ENCODE measurements at places on chromosomes 7 and 10.
A peak's percentile ranks its signal among the peaks of the same experiment; 100 is the strongest.

DNA sequence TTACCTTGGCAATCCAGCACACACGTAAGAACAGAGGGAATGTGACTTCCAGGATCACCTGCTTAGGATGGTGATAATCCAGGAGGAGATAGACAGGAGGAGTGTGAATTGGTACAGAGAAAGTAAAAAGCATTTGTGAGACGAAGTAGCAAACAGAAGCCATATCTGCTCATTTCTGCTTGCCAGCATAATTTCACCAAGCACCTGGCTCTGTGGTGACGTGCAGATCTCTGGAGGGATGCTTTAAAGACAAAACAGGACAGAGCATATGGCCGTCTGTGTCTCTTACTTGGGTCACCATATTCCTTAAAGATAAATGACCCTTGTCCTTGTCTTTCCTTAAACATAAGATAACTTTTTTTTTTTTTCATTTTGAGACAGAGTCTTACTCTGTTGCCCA, 90.2 kb upstream of the ARHGAP21 start:
- DNase-seq, result no peak

DNA sequence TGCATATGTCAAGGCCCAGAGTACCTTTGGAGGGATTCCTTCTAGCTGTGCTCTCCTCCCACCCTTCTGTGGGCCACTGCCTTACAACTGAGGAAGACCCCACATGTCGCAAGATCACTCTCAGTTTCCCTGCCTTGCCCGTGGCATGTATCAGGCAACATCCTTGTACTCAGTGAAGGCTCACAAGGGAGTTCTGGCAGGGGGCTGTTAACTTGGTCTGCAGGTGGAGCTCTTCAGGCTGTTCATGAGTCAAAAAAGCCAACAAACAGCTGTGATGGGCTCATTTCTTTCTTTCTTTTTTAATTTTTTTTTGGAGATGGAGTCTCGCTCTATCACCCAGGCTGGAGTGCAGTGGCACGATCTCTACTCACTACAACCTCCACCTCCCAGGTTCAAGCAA, 513.0 kb upstream of the ANKRD30A start:
- DNase-seq, result no peak

DNA sequence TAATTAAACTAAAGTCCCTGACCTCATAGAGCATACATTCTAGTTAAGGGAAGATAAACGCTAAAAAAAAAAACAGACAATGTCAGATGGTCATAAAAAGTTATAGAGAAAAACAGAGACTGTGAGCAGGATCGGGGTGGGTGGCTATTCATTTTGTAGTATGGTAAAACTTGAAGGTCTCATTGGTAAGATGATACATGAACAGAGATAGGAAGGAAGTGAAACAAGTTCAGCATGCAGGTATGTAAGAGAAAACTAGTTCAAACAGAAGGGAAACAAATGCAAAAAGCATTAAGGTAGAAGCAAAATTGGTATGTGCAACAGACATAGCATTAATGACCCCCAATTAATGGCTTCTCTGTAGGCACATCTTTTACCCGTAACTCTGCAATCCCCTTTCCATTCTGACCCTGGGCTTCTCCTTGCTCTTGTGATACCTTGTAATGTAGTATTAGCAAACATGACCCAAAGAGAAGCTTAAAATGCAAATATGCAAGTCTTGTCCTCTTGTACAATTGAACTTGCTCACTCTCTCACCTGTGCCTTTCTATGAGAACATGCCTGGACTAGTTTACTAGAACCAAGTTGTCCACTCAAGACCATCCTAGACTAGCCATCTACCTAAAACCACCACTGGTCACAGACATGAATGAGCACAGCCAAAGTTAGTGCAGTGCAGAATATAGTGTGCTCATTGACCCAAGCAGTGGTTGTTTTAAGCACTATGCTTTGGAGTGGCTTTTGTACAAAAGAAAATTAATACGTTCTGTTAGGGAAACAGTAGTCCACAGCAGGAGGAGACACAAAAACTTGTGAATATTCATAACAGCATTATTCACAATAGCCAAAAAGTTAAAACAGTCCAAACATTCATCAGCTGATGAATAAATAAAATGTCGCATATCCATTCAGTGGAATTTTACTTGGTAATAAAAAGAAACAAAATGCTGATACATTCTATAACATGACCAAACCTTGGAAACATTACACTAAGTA, 57.0 kb downstream of the BRAF start:
- no peak for DNase-seq

DNA sequence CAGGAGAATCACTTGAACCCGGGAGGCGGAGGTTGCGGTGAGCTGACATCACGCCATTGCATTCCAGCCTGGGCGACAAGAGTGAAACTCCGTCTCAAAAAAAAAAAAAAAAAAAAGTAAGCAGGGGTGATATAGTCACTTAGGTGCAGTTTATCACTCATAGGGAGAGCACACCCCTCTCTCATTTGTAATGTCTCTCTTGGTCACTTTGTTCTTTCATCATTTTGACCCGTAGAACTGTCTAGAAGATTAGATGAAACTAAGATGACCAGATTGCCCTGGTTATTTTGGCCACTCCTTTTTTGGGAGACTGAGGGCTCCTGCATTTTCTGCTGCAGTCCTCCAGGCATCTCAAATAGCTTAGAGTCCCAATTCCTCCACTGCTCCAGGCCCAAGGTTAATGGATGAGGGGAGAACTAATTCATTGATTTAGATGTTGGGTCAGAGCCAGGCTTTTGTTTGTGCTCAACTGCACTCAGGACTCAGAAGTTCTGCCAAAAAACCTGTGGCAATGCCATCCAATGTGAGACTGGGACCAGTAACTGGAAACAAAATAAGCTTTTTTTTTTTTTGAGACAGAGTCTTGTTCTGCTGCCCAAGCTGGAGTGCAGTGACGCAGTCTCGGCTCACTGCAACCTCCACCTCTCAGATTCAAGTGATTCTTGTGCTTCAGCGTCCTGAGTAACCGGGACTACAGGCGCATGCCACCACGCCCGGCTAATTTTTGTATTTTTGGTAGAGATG, 50.0 kb upstream of the CAMK1D start:
- no peak for DNase-seq

GRCh38 chr10:62830679-62831078, 14.5 kb upstream of the EGR2 start:
- no peak for DNase-seq

- no peak for DNase-seq
These were observed 43.0 kb downstream of the VSTM4 start for GRCh38 chr10:49072166-49072885.

DNA sequence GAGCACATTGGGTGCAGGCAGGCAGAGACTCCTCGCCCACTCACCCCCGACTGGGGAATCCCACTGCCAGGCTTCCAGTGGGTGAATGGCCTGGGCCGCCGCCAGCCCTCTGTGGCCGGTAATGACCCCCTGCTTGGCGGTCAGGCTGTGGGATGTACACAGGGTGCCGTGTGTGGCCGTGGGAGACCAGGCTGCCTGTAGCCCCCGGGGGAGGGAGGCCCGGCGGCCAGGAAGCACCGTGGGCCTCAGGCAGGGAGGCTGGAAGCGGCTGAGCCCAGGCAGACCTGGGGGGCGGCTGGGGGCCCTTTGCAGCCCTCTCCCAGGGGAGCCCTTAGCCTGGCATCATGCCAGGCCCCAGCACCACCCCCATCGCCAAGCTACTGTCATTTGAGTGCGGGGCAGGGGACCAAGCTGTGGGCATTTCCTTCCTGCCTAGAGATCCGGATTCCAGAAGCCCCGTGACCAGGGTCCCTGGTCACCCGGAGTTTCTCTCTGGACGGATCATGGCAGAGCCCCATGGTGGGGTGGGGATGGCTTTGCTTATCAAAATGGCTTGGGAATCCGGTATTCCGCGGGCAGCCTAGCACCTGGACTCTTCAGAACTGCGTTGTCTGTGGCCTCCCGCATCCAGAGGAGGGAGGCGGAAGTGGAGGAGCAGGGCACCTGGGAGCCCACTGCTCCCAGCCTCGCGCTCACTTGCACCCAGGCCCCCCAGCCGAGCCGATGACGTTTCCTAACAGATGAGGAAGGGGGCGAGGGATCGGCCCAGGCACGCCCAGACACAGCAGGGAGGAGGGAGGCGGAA, 1.1 kb downstream of the TTYH3 start:
- DNase-seq, result peak; percentile 81

GRCh38 chr7:155287284-155287935, 10.3 kb upstream of the INSIG1 start:
- no peak for DNase-seq

DNA sequence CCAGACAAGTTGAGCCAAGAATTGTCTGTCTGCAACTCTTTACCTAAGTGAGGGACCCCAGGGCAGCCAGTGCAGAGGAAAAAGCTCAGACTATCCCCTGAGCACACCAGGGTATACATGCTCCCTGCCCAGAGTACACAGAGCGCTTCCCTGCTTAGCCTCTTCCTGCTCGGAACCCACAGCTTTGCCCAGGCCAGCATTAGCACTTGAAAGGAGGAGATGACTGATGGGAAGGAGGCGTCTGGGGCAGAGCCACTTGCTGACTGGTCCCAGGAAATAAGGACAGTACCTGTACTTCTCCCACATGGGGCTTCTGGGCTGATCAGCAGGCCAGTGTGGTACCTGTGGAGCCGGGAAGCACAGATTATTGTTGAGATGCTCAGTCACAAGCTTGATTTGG, 48.4 kb upstream of the TRIM8 start:
- no peak for DNase-seq

GRCh38 chr10:129725011-129725410, 239.1 kb downstream of the EBF3 start:
- no peak for DNase-seq

- no peak for DNase-seq
These were observed 1.9 kb downstream of the PLA2G12B start for GRCh38 chr10:72952642-72953158.

- DNase-seq, result peak; percentile 51
These were observed 44.3 kb downstream of the SMURF1 start for GRCh38 chr7:99099499-99100077.

- DNase-seq, result no peak
These were observed 178.3 kb downstream of the DYNC1I1 start for GRCh38 chr7:95950698-95951097.

DNA sequence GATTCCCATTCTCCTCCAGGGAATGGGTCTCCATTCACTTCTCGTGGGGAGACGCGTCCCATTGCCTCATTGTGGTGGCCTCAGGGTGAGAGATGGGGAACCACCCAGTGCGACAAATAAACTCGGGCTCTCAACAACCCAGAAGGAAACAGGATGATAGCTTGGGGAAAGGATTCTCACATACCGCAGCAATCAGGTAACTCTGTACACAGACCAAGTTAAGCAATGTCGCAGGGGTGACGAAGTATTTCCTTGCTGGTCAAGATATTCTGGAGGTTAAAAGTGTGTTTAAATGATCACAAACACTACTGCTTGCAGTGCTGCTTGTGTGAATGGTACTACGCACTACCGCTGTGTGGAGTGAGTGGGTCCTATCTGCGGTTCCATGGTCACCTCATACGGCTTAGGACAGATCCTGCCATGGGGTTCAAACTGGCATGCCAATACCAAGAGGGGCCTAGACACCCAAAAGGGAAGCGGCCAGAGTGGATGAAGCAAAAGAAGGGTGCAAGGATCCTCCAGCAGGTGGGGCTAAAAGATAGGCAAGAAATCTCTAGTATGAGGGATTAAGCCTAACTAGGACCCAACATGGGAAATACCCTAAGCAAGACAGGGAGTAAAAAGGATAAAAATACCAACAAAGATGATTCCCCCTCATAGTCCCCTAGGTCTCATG, 143.8 kb upstream of the TMEM106B start:
- peak; percentile 45 for DNase-seq

- peak; percentile 26 for DNase-seq
These were observed 851 bp downstream of the KIFBP start for GRCh38 chr10:68989317-68989990.

DNA sequence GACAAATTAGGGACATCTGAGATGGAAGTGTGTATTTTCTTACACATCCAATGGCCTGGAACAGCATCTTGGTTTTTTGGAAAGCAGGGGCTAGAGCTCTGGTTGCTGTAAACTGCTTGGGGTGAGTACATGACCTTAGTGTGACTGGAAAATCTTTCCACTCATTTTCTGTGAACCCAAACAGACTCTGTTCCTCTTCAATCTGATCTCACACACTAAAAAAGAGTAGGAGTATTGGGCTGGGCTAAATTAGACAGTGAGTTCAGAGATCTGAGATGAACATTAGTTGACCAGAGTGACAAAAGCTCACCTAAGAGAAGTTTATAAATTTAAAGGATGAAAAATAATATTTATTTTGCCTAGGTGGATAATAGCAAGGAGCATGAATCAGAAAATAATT, 59.2 kb downstream of the OR13A1 start:
- DNase-seq, result no peak

DNA sequence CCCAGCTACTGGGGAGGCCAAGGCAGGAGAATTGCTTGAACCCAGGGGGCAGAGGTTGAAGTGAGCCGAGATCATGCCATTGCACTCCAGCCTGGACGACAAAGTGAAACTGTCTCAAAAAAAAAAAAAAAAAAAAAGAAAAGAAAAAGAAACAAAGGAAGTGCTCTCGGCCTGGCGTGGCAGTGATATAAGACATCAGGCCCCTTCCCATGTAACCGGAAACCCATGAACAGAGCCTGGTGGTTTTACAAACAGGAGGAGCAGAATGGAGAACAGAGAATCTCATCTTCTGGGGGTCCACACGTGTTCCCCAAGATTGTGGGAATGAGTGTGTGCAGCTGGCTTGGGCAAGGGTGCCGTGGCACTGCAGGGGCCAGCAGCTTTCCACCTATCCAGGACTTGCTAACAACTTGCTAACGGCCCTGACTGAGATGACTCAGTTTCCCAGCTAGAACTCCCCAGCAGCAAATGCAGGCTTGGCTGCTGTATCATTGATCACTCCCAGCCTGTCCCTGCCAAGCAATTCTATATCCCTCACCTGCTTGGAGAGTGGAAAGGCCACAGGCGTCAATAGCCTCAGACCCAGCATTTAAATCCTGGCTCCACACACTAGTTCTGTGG, 103.0 kb downstream of the COL26A1 start:
- DNase-seq, result no peak

- no peak for DNase-seq
These were observed 64.1 kb downstream of the XPNPEP1 start for GRCh38 chr10:109859221-109859620.

DNA sequence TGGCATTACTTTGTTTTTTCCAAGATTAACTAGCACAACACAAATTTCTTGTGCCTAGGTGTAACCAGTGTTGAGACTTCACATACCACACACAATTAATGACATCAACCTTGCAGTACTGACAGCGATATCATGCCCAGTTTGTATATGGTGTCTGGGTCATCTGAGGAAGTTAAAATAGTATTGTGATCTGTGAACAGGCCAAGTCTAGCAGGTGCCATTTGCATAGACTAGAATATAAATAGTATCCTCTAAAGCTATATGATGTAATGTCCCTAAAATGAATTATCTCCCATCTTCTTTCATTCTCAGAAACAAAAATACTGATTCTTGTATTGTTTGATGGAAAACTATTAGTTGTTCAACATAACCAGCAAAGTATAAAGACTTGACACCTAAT, 175.8 kb upstream of the KAT6B start:
- no peak for DNase-seq

All from EL (cell line).